ENCODE measurements at places on chromosomes 7 and 10.

GRCh38 chr7:16422917-16423316 lies 1.6 kb upstream of the CRPPA start:
- no peak for DNase-seq

GRCh38 chr7:30012757-30013156 lies 13.7 kb downstream of the FKBP14 start:
- DNase-seq, result no peak

DNA sequence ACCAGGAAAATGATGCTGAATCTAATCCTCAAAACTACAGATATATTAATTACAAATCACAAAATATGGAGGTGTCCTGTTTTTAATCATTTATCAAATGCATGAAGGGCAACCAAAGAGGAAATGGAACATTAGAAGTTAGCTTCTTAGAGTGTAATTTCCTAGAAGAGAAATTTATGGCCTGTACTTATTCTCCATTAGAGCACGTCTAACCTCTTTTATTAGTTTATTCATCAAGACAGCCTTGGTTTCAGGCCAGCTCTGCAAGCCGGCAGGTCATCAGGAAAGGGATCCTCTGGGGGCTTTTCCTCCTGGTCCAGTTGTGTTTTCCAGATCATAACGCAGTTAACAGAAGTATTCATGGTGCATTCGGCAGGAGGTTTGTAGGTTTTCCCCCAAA lies 517.6 kb downstream of the KCNMA1 start:
- no peak for DNase-seq

DNA sequence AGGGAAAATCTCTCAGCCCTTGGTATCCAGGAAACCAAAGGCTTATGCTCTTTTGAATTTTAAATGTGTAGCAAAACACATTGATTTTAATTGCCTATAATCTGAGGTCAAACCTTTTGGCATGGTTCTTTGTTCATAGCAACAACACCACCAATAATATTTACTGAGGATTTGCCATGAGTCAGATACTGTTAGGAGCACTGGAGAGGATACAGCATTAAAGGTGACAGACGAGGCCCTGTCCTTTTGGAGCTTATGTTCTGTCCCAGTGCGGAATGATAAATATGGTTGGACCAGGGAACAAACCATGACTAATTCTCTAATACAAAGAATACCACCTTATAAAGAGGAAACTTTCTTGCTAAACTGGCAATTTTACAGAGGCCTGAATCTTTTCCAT lies 176.6 kb downstream of the CTNNA3 start:
- no peak for DNase-seq

- DNase-seq, result peak; percentile 1
Measured at GRCh38 chr7:135335628-135336139, 102.0 kb downstream of the STRA8 start.

GRCh38 chr10:15306735-15307280 lies 64.3 kb downstream of the FAM171A1 start:
- DNase-seq, result no peak

- DNase-seq, result no peak
Measured at GRCh38 chr10:51273574-51273973, 199.3 kb downstream of the PRKG1 start.

DNA sequence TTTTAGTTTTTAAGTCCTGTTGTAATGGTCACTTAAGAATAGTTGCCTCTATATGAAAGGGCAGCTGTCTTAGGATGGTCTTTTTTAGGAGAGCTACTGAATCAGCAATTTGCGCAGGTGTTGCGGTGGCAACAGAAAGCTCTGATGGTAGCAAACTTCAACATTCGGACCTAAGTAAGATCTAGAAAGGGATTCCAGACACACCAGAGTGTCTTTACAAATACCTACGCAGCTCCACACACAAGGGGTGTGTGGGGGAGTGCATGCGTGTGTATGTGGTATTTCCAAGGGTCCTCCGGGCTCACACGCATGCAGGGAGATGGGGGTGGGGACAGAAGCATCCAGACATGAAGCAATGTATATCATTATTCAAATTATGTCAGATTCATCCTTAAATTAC lies 438.6 kb upstream of the MGMT start:
- DNase-seq, result no peak

Measured in activated CD4-positive, alpha-beta T cell treated with anti-CD3 and anti-CD28 coated beads, Interleukin-2, amount 50 U/mL, for 1 hour (primary cell).